ENCODE measurements at places on chromosomes 12 and 14.

DNA sequence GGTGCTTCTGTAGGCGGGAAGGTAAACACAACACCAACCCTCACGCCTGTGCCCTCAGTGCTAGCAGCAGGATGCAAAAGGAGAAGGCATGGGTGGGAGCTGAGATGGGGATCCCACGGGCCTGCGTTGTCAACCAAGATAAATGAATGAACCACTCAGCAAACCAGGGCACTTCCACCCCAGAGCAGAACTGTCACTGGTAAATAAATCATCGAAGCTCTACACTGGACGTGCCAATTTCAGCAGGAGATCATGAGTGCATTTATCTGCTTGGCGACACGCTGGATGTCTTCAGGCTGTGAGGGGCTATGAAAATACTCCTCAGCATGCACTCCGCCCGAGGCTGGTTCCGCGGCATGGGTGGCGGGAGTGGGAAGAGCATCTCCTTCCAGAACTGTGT is 33.2 kb downstream of the HSPB8 start:
- DNase-seq, result no peak

GRCh38 chr14:38208618-38209562 is 1.2 kb downstream of the SSTR1 start:
- DNase-seq, result no peak

DNA sequence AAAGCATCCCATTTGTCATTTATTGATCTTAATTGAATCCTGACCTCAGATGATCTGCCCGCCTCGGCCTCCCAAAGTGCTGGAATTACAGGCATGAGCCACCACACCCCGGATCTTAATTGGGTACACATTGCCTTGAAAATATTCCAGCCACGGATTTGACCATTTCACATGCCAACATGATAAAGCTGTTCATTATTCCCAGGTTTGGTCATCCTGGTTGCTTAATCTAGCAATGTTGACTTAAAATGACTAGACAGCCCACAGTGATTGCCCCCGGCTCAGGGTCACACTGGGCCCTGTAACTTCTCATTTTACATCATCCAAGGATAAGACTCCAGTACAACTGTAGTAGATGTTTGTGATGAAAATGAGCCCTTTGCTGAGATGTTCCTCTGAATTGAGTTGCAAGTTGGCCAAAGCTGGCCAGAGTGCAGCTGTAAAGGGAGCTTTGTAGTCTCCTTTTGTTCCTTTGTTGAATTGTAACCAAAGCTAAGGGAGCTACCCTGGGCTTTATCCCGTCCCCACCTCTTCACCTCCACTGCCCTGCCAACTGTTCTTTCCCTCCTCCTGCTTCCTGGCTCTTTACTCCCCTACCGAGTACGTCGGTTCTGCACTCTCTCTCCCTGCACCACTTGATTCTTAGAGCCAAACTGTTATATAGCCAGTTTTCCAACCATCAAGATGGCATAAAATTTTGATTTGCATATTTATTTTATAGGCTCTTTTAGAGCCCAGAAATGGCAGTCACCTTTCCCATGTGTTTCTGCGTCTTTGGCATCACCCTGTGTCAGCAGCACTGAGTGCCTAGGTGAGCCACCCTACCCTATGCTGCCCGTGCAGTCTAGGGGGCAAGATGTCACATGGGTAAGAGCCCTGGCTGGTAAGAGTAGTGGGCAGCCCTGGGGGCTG is 141.3 kb upstream of the HIF1A start:
- no peak for DNase-seq

DNA sequence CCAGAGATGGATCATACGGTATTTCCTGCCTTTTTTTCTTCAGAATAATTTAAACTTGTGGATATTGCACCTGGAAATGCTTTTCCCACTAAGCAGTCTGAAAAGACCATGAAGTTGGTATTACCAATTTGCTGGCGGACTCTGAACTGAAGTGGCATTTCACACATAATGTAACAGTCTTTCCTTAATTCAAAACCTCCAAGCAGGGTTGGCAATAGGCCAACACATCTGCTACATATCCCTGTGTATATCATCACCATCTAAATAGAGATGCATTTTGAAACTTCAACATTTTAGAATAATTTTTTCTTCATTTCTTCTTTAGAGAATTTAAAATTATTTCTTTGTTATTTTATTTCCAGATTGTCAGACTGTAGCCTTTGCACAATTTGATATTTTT is 100.5 kb downstream of the TSPAN8 start:
- no peak for DNase-seq

GRCh38 chr12:117329756-117330155 is 31.7 kb downstream of the NOS1 start:
- no peak for DNase-seq
